ENCODE measurements at places on chromosomes 12 and 14. TPM values are rescaled to one million over a fixed set of nuclear protein-coding genes. Genes with fewer than 3 reads are reported as not detected.

DNA sequence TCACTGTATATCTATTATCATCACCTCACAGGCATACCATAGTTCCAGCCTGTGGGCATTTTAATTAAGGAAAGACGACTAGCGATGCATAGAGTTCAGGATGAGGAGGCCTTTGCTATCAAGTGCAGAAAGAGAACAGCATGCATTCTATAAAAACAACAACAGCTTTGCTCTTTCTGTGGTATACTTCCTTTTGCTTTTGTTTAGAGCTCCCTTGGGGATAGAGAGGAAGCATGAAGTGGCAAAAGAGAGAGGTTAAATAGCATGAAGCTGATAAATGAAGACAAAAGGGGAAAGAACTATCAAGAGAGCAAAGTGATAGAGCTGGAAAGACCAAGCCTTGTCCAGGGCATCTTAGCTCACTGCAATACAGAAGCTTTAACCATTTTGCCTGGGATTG is 23.5 kb downstream of the IFNG-AS1 start:
- H3K27me3 ChIP-seq, result no peaks in the 10 kb centered on the region
- DNase-seq, result no peak
- no peak overlapping the region for H3K27ac ChIP-seq
- no peak overlapping the region for H3K4me3 ChIP-seq
- no peaks in the 10 kb centered on the region for H3K4me1 ChIP-seq

PELI2 gene
- 10.0 TPM for total RNA-seq

DNA sequence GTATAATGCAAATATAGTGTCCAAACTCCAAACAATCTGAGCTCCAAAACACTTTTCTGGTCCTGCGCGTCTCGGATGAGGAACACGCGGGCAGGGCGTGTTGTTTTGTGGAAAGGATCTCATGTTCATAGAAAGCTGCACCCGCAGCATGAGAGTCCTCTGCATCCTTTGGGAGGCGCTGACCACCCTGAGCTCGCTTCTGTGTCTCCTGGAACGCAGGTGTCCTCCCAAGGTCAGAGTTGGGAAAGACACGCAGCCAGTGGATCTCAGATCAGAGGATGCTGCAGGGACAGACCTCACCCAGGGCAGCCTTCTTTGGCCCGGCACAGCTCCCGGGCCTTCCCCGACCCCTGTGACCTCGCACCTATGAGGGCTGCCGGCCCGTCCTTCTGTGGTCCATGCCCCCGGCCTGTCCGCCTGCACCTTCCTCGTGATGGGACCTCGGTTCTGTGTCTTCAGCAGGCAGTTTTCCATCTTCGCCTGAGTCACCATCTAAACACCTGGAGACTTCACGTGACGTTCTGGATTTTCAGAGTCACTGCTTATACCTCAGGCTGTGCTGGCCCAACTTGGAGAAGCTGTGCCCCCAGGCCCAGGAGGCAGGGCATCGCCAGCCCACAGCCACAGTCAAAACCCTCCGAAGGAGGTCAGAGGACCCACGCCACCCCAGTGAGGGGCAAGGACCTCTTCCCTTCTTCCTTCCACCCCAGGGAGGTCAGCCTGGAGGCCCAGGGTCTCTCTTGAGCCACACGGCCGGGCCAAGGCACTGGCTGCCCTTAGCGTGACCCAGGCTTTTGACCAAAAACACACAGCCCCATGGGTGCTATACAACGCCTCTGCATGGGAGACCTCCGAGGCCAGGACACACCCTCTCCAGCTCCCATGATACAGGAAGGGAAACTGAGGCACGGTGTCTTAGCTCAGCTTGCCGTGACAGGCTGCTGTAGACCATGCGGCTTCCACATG is 25.9 kb downstream of the MMP17 start:
- peaks cover 23% of the 10 kb centered on the region for H3K4me1 ChIP-seq
- no peaks in the 10 kb centered on the region for H3K36me3 ChIP-seq
- H3K27ac ChIP-seq, result no peak overlapping the region

- H3K27me3 ChIP-seq, result no peaks in the 10 kb centered on the region
- H3K36me3 ChIP-seq, result no peaks in the 10 kb centered on the region
- H3K4me3 ChIP-seq, result no peak overlapping the region
- no peak for DNase-seq
- H3K4me1 ChIP-seq, result no peaks in the 10 kb centered on the region
Measured at GRCh38 chr14:31194095-31194494, 13.5 kb downstream of the HECTD1 start.

SLC39A9 gene
- total RNA-seq, result 95.1 TPM

RHEBL1 gene
- total RNA-seq, result 2.9 TPM

DNA sequence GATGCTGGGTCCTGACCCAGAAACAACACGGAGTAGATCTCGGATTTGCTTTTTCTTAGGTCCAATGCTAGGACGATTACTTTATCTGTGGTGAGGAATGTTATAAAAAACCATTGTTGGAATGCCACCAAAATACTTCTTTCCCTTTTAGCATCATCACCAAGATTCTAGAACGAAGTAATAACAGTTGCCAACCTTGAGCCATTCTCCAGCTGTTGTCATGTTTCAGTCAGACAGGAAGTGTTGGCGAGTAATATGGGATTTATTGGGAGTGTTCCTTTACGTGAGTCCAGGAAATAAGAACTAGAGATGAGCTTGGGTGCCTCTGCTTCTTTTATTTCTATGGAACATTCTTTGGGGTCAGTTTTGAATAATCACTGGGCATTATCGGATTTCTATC is 892.9 kb downstream of the DIO2 start:
- no peaks in the 10 kb centered on the region for H3K4me1 ChIP-seq
- H3K4me3 ChIP-seq, result no peak overlapping the region
- DNase-seq, result no peak
- no peaks in the 10 kb centered on the region for H3K36me3 ChIP-seq
- H3K27me3 ChIP-seq, result no peaks in the 10 kb centered on the region

DNA sequence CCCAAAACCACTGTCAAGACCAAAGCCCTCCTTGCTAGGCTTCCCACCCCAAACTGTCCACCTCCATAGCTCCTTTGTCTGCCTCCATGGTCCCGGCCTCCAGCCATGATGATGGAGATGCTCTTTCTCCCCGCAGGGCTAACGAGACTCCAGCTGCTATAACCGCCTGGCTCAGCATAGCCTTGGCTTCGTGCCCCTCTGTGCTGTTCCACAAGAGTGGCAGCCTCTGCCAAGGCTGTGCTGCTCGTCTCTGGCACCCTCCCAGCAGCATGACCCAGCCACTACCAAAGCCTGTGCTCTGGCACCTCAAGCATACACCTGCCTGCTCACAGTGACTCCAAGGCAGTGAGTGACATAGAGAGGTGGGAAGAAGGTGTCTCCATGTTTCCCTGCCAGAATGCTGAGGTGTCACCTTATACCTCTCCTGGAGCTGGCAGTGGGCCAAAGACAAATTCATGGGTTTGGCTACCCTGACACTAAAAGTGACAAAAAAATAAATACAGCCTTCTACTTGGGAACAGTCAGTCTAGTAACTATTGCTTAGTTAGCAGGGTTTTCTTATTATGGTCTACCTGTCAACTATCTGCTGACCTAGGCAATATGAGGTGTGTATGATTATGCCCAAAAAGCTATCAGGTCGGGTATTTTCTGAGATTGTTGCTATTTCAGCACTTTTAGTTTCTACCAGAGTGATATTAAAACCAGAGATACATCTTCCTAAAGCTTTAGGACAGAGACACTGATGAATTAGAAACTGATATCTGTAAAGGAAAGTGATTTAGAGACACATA is 16.1 kb upstream of the KRT73 start:
- no peaks in the 10 kb centered on the region for H3K36me3 ChIP-seq
- H3K27ac ChIP-seq, result no peak overlapping the region
- H3K4me3 ChIP-seq, result no peak overlapping the region
- DNase-seq, result no peak
